ENCODE measurements at places on chromosomes 1 and 21. TPM values are rescaled to one million over a fixed set of nuclear protein-coding genes. Genes with fewer than 3 reads are reported as not detected.
A peak's percentile ranks its signal among the peaks of the same experiment; 100 is the strongest.

The KLHL21 gene
- total RNA-seq: 22.4 TPM

The IL10 gene
- not detected for total RNA-seq

The DPT gene
- not detected for total RNA-seq

The MYOM3 gene
- total RNA-seq: 0.18 TPM

The AGO4 gene
- 19.8 TPM for total RNA-seq

The COL16A1 gene
- 2.7 TPM for total RNA-seq

The ZNF326 gene
- 29.9 TPM for total RNA-seq

The DAB1 gene
- total RNA-seq: not detected

The PITHD1 gene
- 42.5 TPM for total RNA-seq

The SLAMF1 gene
- total RNA-seq: not detected

GRCh38 chr1:206691604-206692003 is 6.9 kb downstream of the MAPKAPK2 start:
- H3K27me3 ChIP-seq: no peaks in the 10 kb centered on the region
- H3K4me1 ChIP-seq: peaks cover 51% of the 10 kb centered on the region
- DNase-seq: no peak
- no peak overlapping the region for H3K27ac ChIP-seq
- H3K36me3 ChIP-seq: no peaks in the 10 kb centered on the region

DNA sequence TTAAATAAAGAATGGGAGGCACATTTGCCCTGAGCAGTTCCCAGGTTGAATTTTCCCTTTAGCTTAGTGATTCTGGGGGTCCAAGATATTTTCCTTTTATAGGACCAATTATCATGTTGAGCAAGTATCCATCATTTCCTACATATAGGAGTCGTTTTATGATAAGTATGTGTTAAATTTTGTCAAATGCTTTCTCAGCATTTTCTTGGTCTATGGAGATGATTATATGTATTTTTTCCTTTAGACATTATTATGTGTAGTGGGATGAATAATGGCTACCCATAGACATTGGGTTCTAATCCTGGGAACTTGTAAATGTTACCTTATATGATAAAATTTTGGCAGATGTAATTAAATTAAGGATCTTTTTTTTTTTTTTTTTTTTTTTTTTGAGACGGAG is 128.7 kb downstream of the LMO4 start:
- no peak overlapping the region for H3K4me3 ChIP-seq
- H3K4me1 ChIP-seq: no peaks in the 10 kb centered on the region
- no peak overlapping the region for H3K27ac ChIP-seq
- H3K36me3 ChIP-seq: no peaks in the 10 kb centered on the region
- DNase-seq: no peak

- no peak overlapping the region for H3K27ac ChIP-seq
- no peak for DNase-seq
- H3K4me3 ChIP-seq: no peak overlapping the region
- peaks cover 2% of the 10 kb centered on the region for H3K27me3 ChIP-seq
- no peaks in the 10 kb centered on the region for H3K36me3 ChIP-seq
- peaks cover 5% of the 10 kb centered on the region for H3K4me1 ChIP-seq
Measured at GRCh38 chr21:42037943-42038342, 27.8 kb upstream of the ZBTB21 start.

- no peak overlapping the region for H3K27ac ChIP-seq
- H3K4me1 ChIP-seq: no peaks in the 10 kb centered on the region
- no peaks in the 10 kb centered on the region for H3K27me3 ChIP-seq
- no peaks in the 10 kb centered on the region for H3K36me3 ChIP-seq
- no peak overlapping the region for H3K4me3 ChIP-seq
Measured at GRCh38 chr1:71548398-71548890, 467.6 kb upstream of the ZRANB2 start.

- H3K36me3 ChIP-seq: no peaks in the 10 kb centered on the region
- no peaks in the 10 kb centered on the region for H3K27me3 ChIP-seq
- DNase-seq: no peak
- no peaks in the 10 kb centered on the region for H3K4me1 ChIP-seq
- H3K27ac ChIP-seq: no peak overlapping the region
Measured at GRCh38 chr1:233675446-233675845, 61.5 kb downstream of the KCNK1 start.

- no peak overlapping the region for H3K4me3 ChIP-seq
- DNase-seq: no peak
- no peaks in the 10 kb centered on the region for H3K36me3 ChIP-seq
- no peaks in the 10 kb centered on the region for H3K4me1 ChIP-seq
- H3K27me3 ChIP-seq: no peaks in the 10 kb centered on the region
- no peak overlapping the region for H3K27ac ChIP-seq
Measured at GRCh38 chr1:59350521-59350920, 53.6 kb downstream of the FGGY start.

DNA sequence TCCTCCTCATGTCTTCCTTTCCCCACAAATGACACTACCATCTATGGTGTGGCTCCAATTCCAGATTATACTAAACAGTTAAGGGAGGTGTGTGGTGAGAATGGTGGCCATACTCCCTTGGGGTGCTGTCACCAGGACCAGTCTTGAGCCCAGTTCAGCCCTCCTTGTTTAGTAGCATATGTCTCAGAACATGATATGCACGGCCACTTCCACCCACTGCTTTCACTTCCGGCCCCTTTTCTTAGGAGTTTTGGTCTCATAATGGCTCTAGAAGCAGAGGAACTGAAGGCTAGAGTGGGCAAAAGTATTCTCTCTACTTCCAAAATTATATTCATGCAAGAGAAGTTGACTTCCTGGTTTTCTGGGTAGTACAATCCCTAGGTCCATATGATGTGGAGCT is 45.3 kb upstream of the CACNA1E start:
- no peak overlapping the region for H3K4me3 ChIP-seq
- no peak overlapping the region for H3K27ac ChIP-seq
- no peaks in the 10 kb centered on the region for H3K27me3 ChIP-seq
- DNase-seq: no peak
- no peaks in the 10 kb centered on the region for H3K4me1 ChIP-seq

DNA sequence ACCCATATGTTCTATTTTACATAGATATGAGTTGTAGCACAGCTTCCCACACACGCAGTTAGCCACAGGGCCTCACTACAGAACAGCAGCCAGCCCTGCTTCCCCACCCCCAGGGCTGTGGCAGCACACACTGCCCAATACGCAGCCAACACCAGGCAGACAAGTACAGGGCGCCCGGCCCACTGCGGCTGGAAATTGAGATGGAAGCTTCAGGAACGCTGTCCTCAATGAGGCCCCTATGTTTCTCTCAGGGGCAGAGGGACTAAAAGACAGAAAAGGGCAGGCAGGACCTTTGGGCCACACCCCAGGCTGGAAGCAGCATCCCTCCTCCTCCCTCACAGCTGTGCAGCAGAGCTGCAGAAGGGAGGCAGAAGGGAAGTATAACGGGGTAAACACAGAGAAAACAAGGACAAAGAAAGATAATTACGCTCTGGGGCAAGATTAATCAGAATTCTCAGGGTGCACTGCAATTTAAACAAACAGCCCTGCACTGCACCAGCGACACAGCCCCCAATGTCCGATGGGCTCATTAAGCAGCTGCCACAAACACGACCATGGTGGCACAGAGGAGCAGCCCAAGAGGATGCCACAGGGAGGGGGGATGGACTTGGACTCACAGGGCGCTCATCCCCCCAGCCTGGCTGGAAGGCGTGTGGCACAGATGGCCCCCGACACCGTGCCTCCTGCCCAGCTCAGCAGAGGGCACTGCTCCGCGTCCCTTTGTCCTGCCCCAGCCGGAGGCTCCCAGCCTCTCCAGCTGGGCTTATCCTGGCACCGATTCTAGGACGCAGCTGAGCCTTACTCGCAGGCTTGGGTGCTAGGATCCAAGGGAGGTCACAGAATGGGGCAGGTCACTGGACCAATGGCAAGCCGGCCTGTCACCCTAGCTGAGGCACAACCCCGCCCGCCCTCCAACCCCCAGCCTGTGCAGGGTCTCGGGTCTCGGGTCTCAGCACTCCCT is 14.2 kb downstream of the WDR4 start:
- peaks cover 19% of the 10 kb centered on the region for H3K36me3 ChIP-seq
- no peak for DNase-seq
- H3K27ac ChIP-seq: no peak overlapping the region

DNA sequence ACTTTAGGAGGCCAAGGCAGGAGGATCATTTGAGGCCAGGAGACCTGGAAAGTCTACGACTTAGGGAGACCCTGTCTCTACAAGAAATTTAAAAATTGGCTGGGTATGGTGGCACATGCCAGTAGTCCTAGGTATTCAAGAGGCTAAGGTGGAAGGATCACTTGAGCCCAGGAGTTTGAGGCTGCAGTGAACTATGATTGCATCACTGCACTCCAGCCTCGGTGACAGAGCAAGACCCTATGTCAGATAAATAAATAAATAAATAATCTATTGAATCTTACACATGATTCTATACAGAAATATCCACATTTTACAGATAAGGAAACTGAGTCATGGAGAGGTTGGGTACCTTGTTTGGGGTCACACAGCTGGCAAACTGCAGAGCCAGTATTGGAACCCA is 89.1 kb downstream of the MAN1C1 start:
- no peaks in the 10 kb centered on the region for H3K36me3 ChIP-seq
- H3K4me3 ChIP-seq: no peak overlapping the region
- H3K4me1 ChIP-seq: no peaks in the 10 kb centered on the region
- peaks cover 4% of the 10 kb centered on the region for H3K27me3 ChIP-seq
- H3K27ac ChIP-seq: no peak overlapping the region

DNA sequence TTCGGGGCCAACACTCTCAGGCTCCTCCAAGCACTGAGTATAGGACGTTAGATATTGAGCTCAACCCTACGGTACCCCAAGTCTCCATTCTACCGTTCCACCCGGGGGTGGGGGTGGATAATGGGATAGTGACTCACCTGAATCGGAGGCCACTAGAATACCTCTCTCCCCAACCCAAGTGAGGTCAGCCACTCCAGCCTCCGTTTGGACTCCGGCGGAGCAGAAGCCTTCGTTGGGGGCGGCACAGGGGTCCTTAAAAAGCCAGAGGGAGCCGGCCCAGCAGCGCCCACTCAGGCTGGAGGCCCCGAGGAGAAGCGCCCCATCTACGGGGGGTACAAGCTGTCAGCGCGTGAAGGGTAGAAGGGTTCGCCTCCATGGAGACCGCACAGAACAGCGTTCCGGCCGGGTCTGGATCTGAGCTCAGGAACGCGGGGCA is 556 bp downstream of the WDR77 start:
- H3K27me3 ChIP-seq: no peaks in the 10 kb centered on the region
- H3K4me3 ChIP-seq: peak overlapping the region; percentile 56
- DNase-seq: peak; percentile 13
- H3K27ac ChIP-seq: peak overlapping the region; percentile 45

DNA sequence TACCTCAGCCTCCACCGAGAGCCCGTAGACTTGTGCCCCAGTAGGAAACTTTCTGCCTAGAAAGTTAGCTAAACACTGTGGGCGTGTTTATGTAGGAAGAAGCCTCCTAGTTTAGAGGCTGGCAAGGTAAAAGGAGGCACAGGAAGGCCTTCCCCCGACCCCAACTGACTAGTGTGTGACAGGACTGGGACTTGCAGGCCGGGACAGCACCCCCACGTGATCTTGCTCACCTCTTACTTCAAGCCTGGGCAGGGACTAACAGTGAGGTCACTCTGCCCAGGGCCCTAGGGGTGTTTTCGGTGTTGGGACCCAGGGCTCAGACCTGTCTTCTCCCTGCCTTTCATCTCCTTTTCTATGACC is 392 bp upstream of the TAGLN2 start:
- no peak for DNase-seq
- H3K27me3 ChIP-seq: no peaks in the 10 kb centered on the region
- no peak overlapping the region for H3K4me3 ChIP-seq
- H3K36me3 ChIP-seq: no peaks in the 10 kb centered on the region
- H3K27ac ChIP-seq: peak overlapping the region; percentile 98

DNA sequence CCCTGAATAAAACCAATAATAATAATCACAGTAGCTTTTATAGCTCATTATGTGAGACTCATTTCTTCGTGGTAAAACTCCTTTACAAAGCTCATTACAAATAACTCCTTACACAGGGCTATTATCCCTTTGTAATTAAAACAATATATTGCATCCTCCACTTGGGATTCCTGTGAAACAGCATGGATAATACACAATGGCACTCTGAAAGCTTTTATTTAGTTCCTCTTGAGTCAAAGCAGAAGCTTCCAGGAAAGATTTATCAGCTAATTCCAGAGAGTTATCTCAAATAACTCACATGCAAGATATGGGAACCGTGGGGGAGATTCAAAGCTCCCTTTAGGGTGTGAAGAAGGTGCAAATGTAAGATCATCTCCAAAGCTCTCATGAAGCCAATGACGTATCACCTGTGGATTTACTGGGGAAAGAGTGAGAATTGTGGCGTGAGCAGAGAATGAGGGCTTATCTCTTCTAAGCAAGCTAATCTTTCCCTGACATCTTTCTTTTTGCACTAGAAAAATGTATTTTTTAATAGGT is 60.4 kb upstream of the GJA5 start:
- no peak overlapping the region for H3K27ac ChIP-seq
- H3K4me1 ChIP-seq: peaks cover 7% of the 10 kb centered on the region
- DNase-seq: no peak
- no peaks in the 10 kb centered on the region for H3K36me3 ChIP-seq

- no peak for DNase-seq
- H3K4me1 ChIP-seq: peaks cover 58% of the 10 kb centered on the region
- H3K36me3 ChIP-seq: no peaks in the 10 kb centered on the region
Measured at GRCh38 chr1:19478322-19478721, 7.0 kb downstream of the CAPZB start.

- DNase-seq: no peak
- H3K4me3 ChIP-seq: no peak overlapping the region
- H3K27ac ChIP-seq: no peak overlapping the region
- H3K27me3 ChIP-seq: no peaks in the 10 kb centered on the region
Measured at GRCh38 chr1:77872645-77873044, 15.8 kb upstream of the NEXN start.

GRCh38 chr1:172288581-172288980 is 131.9 kb upstream of the C1orf105 start:
- no peak overlapping the region for H3K27ac ChIP-seq
- no peaks in the 10 kb centered on the region for H3K4me1 ChIP-seq
- H3K27me3 ChIP-seq: no peaks in the 10 kb centered on the region
- no peak for DNase-seq
- H3K36me3 ChIP-seq: no peaks in the 10 kb centered on the region
